NCI-H526 (cell line): ENCODE measurements at places on chromosomes 12 and 14.

DNA sequence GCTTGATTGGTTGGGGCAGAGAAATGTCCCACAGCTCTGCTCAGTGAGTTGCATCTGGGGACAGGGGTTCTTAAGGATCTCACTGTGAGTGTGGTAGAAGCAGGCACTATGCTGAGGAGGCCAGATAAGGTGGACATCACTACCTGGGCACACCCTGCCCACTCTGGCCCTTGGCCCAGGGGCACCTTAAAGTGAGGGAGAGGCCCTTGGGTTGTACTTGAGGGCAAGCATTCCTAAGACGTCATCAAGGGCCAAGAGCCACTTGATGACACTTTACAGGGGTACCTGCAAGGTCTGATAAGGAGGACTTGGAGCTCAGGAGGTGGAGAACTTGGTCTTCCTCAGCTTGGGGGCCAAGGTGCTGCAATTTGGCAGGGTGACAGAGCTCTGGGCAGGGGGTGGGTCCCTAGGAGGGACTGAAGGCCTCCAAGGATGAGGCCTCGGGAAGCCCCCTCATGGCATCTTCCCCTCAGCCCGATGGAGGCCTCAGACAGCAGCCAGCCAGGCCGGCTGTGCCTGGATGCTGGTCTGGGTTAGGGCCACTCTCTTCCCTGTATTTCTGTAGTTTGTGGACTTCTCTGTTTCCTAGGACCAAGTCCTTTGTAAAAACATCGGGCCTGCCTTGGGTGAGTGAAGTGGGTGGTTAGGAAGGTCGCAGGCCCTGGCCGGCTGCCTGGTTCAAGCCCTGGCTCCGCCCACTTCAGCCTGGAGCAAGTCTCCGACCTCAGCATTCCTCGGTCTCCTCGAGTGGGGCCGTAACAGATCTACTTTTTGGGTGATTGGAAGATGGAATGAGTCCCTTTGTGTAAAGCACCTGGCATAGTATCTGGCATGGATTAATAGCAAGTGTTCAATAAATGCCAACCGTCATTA lies 24.8 kb downstream of the GPR68 start:
- DNase-seq, result no peak

DNA sequence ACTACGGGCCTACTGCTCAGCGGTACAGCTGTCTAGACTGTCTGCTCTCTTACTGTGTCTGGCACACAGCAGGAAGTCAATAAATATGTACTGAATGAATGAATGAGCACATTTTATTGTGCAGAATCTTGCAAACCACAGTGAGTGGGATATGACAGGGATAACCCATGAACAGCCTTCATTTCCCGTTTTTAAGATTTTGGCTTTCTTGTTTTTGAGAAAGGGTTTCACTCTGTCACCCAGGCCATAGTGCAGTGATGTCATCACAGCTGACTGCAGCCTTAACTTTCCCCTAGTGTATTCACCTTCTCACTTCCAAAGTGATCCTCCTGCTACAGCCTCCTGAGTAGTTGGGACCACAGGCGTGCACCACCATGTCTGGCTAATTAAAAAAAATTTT lies 203.1 kb downstream of the AEBP2 start:
- DNase-seq, result no peak

DNA sequence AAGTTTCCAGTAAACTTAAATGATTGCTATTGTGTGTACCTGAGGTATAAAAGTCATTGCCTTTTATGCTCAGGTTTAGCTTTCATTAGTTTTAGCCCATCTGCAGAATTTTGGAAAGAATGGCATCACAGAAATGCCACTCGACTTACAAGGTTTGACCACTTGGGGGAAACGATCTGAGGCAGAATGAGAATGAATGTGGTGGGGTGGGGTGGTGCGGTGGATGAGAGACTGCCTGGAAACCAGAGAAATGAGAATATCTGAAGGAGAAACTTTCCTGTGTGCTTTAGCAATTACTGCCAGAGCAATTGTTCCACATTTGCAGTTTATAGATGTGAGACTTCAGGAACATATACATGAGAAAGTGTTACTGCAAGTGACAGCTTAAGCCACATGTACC lies 225.4 kb upstream of the PDE3A start:
- DNase-seq, result no peak

DNA sequence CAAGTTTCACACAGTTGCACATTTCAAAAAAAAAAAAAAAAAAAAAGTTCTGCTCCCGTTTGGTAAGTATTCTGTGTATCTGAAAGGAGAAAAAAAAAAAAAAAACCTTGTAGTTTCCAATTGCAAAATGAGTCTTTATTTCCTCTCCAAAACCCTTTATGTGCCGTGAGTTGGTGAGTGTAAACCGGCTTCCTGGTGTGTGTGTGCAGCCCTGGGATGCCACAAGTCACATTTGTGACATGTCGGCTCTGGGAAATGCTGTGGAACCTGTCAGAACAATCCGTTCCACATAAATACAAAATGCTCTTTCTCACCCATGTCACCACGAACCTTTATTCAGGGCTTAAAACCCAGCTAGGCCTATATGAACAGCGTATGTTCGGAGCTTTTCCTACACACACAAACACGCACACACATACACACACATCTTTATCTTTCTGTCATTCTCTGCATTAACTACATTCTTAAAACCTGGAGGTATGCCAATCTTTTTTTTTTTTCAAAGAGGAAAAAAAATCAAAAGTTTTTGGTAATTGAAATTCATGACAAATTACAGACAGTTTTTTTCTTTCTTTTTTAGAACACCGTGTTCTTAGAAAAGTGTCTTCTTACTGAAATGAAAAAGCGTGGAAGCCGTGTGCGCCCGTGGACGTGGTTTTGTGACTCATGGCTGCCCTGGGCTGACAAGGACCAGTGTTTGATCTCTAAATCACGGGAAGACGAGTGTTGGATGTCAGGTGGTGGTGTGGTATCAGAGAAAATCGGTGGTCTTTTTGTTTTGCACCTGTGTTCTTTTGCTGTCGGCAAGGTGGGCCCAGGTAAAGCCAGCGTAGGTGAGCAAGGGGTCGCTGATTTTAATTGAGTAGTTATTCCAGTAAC lies 612.0 kb downstream of the VRK1 start:
- DNase-seq, result no peak

- peak; percentile 93 for DNase-seq
These were observed 22.3 kb downstream of the PLEKHG3 start for GRCh38 chr14:64726585-64726890.

- DNase-seq, result no peak
These were observed 9.1 kb downstream of the RIMBP2 start for GRCh38 chr12:130706885-130707570.

GRCh38 chr12:13197526-13198143 lies 1.1 kb downstream of the EMP1 start:
- DNase-seq, result no peak
